H7 (cell line): ENCODE measurements at places on chromosomes 6 and 20. TPM values are rescaled to one million over a fixed set of nuclear protein-coding genes. Genes with fewer than 3 reads are reported as not detected.

The HUS1B gene
- total RNA-seq = 0.22 and 1.1 TPM in 2 replicates

The KCNK16 gene
- not detected in 2 replicates for total RNA-seq

GRCh38 chr20:58988565-58988882 lies 7.5 kb downstream of the NELFCD start:
- DNase-seq = no peak

- no peak for DNase-seq
Measured at GRCh38 chr6:24775520-24776058, 852 bp downstream of the GMNN start.

GRCh38 chr6:16470502-16471221 lies 232.3 kb downstream of the GMPR start:
- DNase-seq = no peak

- no peak for DNase-seq
Measured at GRCh38 chr6:33206027-33206863, 1.8 kb downstream of the HSD17B8 start.
